Cortex of kidney (tissue), 1 donor: ENCODE measurements at places on chromosomes 6 and 20.

DNA sequence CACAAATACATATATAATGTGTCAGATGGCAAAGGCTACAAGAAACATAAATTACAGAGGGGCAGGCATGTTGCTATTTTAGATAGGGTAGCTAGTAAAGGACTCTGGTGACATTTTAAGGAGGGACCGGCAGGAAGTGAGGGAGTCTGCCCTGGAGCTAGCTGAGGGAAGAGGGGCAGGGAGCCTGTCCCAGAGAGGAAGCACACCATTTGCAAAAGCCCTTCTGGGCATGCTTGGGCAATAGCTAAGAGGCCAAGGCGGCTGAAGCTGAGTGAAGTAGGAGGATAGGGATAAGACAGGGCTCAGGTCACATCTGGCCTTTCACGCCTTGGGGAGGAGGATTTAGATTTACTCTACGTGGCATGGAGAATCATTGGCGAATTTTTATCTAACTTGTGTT lies 96.2 kb downstream of the RTN4IP1 start:
- no peak for DNase-seq

- no peak for DNase-seq
Observed at GRCh38 chr6:149769676-149770075, 20.1 kb downstream of the PCMT1 start.

DNA sequence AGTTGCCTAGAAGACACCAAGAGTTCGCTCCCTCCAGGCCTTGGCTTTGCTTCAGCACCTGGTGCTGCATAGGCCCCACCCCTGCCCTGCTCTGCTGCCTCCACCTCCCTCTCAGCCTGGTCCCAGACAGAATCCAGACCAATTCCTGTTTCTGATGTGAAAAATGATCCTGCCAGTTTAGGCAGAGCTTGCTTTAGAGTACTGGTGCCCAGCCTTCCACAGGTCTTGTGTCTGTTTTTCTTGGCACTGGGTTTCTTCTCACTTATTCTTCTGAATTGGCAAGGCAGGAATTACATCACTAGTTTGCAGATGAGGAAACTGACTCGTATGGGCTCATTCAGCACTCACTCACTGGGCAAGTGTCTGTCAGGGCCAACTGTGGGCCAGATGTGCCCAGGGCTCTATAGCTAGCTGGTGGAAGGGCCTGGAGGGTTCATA lies 53.0 kb downstream of the HLA-A start:
- no peak for DNase-seq

- no peak for DNase-seq
Observed at GRCh38 chr6:3623451-3624249, 127.9 kb downstream of the PXDC1 start.

DNA sequence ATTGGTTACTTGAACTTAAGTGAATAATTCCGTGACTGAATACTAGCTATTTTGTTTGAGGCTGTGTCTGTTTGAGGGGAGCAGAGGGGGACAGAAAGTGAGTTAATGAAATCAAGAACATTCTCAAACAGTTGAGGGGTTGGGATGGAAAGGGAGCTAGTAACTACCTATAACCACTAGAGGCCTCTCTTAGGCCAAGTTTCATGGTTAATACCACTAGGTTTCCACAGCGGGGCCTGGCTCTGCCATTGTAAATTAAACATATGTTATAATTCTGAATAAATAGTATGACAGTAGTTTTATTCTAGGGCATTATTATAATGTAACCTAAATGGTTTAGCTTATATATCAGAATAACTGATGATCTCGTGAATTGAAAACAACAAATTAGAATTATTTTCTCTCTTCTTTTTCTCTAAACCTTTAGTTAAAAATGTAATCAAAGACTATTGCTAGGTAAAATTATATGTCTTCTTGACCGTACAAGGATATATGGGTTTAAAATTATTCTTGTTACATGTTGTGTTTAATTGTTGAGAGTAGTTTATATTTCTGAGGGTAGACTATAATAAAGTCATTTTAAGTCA lies 108.1 kb downstream of the BCKDHB start:
- DNase-seq = no peak

- DNase-seq = no peak
Observed at GRCh38 chr20:9204979-9205378, 136.1 kb downstream of the PLCB4 start.

- no peak for DNase-seq
Observed at GRCh38 chr6:17233531-17233930, 47.6 kb upstream of the RBM24 start.

DNA sequence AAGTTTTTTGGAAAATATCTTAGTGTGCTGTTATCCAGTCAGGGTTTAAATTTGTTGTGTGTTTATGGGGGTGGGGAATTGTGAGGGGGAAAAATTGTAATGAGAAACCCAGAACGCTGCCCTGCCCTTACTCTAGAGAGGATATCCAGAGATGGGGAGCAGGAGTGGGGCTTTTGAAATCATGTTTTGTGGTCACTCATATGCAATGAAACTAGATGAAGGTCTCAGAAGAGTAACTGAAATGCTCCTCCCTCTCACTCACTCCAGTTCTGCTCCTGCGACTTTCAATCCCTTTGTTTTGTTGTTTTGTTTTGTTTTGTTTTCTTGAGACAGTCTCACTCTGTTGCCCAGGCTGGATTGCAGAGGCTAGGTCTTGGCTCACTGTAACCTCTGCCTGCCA lies 100.0 kb downstream of the CRYBG1 start:
- no peak for DNase-seq

GRCh38 chr6:138401960-138402837 lies 1.8 kb upstream of the HEBP2 start:
- DNase-seq = no peak

DNA sequence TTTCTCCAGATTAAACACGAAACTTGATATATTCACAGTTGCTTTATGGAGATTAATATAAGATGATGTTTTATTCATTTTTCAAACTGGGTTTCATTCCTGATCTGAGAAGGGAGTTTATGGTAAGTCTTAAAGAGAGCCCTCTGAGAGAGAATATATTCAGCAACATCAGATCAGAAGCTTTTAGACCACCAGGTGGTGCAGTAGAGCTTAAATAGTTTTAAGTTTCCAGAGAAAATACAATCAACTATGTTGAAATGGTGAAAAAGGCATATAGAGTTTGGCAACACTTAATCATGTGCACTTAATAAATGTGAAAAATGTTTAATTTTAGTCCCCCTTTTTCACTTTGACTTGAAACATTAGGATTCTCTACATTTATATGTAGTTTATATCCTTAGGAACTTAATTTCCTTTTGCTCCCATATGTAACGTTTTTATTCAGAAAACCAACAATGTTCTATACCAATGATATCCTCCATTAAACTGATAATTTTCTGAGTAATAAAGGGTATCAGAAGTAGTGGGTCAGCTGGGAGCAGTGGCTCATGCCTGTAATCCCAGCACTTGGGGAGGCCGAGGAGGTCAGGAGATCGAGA lies 86.4 kb upstream of the CLDN20 start:
- DNase-seq = no peak

- DNase-seq = no peak
Observed at GRCh38 chr20:44720621-44720996, 5.4 kb downstream of the CCN5 start.

DNA sequence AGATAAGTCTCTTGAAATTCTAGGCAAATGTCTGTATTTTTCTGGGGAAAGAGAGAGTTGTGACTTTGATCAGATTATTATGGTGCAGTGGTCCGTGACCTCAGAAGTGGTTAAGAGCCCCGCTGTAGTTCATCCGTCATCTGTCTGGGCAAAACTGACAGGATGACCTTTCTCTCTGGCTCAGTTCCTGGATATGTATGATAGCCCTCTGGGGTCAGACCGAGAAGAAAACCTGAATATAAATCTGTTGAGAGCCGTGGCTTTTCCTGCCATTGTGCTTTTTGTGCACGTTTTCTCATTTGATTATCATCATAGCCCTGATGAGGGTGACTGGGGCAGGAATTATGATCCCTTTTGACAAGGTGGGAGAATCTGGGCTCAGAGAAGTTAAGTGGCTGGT lies 26.5 kb downstream of the GHRH start:
- DNase-seq = no peak

GRCh38 chr6:137731600-137731959 lies 135.5 kb upstream of the TNFAIP3 start:
- no peak for DNase-seq

- no peak for DNase-seq
Observed at GRCh38 chr20:21149344-21149743, 23.5 kb downstream of the KIZ start.

GRCh38 chr6:31888276-31889258 lies 8.9 kb downstream of the EHMT2 start:
- no peak for DNase-seq

DNA sequence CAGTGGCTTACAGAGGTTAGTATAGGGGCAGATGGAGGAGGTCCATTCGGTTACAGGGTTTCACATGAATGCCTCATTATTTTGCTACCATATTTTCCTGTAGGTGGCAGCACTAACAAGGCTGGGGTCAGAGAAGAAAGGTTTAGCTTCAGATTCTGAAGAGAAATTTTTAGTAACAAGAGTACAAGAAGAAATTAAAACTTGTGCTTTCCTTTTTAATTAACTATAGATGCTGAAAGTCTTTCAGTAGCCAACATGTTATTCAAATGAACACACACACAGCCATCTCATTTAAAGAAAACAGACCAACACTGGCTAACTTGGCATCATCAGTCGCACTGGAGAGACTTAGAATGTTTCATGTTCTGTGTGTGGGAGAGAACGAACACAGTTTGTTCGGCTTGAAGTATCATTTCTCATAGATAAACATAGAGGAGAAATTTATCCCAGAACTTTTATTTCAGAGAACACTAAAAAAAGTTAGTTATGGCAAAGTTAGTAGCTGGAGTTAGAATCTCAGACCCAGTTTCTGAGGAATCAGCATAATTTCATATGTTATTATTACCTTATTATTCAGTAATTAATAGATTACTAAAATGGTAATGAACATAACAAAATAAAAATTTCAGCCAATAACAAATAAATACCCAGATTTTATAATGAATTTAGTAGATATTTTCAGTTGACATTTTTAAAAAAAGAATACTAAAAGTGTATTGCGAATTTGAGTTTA lies 314.0 kb upstream of the RSPO3 start:
- DNase-seq = no peak

- DNase-seq = no peak
Observed at GRCh38 chr20:44732327-44732726, 13.3 kb upstream of the KCNK15 start.

- no peak for DNase-seq
Observed at GRCh38 chr6:6960571-6961251, 147.1 kb upstream of the RREB1 start.

DNA sequence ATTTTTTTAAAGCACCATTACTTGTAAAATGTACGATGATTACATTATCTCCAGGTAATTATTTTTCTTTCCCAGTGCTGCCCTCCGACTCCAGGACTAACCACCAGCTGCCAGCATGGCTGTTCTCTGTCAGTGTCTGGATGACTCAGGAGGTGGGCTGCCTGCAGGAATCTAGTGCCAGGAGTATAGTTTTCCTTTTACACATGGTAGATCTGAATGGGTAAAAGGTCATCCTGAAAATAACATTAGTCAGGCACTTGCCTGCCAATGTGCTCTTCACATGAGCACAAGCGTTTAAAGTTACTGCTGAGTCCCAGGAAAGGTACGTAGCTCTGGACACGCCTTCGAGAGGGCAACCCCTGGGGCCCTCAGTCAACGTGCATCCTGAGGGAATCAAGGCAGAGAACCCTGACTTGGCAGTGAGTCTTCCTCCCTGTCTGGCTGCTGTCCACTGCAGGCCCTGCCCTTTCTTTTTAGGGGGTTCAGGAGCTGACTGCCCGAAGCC lies 2.4 kb downstream of the DYNLT1 start:
- DNase-seq = no peak

DNA sequence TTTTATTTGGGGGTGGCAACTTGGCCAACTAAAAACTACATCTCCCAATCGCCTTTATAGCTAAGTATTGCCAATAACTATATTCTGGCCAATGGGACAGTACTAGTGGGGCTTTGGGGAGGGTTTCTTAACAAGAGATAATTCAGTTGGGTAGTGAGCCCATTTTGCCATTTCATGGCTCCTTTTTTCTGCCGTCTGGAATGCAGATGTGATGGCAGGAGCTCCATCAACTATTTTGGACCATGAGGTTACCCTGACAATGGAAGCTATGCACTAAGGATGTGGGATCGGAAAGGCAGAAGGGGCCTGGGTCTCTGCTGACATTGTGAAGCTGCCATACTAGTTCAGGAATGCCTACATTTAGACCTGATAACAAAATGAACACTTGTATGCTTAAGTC lies 67.0 kb upstream of the FOXC1 start:
- DNase-seq = no peak

DNA sequence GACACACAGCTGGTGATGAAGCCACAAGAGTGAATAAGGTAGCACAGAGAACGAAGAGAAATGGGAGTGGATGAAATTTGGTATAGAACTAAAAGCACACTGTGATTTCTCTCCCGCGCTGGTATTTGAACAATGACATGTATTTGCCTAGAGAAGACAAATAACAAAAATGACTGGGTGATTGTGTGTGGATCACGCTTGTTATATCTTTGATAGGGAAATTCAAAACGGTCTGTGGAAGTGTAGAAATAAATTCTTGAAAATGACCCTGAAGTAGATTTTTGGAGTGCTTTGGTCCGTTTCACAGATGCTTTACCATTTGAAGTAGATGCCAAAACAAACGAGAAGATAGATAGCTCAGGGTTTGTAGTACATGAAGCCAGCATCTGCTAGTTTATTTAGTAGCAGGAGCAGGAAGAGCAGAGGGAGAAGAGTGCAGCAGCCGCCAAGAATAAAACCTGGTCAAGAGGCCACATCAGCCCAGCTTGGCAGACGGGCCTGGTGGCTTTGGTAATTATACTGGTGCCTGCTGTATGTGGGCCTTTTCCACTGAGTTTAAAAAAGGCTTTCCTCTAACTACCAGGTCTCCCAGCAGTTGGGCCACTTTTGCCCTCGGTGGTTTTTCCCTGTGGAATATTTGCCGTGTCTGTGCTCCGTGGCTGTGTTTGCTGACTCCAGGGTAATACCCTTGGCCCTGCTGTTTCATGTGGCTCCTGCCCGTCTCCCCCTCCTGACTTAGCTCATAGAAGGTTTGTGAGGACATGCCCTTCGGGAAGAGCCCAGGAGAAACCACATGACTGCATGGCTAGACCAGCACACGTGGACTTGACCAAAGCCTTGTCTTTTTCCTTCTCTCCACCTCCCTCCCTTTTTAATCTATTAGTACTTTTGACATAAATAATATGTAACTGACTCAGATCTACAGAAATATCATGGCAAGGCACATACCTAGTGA lies 294.0 kb downstream of the SOX4 start:
- no peak for DNase-seq

DNA sequence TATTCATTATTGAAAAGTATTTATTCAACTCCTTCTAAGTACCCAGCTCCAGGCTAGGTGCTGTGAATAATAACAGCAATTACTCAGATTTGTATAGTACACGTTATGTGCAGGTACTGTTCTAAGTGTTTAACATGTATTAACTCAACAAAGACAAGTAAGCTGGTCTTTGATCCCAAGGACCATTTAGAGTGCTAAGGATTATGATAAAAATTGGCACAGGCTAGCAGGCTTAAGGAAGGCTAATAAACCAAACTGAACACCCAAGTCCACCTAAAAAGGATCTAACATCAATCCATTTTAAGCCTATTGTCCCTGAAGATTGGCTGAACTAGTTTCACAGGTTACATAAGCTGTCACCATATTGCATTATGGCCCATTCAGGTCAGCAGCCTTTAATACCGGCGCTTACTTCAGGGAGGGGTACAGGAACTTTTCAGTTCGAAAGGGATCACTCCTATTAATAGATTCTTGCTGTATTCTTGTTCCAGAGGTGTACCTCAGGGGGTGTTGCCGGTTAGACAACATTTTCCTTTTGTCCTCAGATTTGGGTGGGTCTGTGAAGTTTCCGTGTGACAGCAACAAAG lies 99.0 kb upstream of the GMDS start:
- no peak for DNase-seq
